ENCODE measurements at places on chromosomes 1 and 21.

DNA sequence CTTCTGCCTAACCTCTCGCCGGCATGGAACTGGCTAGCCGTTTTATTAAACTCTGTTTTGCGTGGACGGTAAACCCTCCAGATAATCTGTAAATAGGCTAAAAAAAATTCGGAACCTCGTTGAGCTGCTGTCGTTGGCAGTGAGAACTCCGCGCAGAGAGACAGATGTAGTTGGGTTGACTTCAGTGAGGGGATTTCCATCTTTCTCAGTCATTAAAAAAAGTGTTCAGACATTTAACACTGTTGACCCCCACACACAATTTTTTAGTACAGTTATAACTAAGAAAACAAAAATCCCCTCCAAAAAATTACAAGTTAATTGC, 464 bp downstream of the PARK7 start:
- DNase-seq = no peak

- DNase-seq = no peak
These were observed 61.5 kb downstream of the GLIS1 start for GRCh38 chr1:53677486-53677885.

- DNase-seq = no peak
These were observed 78.9 kb upstream of the MROH9 start for GRCh38 chr1:170856455-170856854.

DNA sequence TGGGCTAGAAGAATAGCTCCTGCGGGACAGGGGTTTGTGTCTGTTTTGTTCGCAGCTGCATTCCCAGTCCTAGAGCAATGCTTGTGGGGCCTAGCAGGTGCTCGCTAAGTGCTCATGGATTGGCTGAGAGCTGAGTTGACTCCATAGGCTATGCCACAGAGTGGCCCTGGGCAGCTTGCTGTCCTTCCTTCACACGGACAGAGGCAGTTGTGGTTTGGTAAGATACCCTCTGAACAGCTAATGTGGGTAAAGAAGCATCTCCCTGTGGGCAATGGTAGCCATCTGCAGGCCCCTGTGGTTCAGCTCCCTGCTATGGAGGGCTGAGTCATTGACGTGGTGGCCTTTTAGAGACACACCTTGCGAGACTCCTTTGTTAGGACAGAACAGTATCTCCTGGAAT, 23.5 kb upstream of the LBR start:
- DNase-seq = no peak

GRCh38 chr1:37574834-37575480, 18.2 kb downstream of the DNALI1 start:
- DNase-seq = no peak

DNA sequence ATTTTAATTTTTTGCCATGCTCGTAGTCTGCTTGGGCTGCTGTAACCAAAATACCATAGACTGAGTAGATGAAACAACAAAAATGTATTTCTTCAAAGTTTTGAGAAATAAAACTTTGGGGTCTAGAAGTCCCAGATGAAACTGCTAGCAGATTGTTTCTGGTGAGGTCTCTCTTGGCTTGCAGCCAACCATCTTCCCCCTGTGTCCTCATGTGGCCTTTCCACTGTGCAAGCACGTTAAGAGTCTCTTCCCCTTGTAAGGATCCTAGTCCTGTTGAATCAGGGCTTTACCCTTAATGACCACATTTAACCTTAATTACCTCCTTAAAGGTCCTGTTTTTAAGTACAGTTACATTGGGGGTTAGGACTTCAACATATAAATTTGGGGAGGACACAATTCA, 86.6 kb downstream of the PTBP2 start:
- DNase-seq = no peak

DNA sequence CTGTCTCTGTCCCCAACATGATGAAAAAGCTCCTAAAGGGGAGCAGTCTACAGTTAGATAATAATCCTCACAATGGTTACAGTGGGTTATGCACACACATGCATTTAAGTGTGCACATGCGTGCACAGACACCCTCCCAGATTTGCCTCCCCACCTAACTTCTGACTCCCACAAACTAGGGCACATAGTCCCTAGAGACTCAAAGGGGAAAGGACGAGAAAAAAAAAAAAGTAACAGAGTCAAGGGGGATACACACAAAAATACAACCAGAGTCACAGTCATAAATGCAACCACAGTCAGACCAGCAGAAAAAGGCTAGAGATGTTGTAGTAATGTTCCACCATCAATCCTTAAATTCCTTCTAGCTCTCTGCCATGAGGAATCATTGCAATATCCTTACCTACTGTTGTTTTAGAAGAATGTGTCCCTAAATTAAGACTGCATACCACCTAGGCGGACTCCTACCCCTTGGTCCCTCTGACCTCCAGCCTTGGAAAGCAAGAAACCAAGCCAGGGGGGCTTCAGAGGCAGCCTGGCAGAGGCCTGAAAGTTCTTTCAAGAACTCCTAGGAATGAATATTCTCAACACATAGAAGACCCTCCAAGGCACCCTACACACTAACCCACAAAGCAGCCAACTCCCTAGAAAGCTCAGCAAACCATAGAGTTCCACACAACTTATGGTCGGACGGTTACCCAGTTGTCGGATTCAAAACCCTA, 1.3 kb downstream of the CRTC2 start:
- DNase-seq = no peak

DNA sequence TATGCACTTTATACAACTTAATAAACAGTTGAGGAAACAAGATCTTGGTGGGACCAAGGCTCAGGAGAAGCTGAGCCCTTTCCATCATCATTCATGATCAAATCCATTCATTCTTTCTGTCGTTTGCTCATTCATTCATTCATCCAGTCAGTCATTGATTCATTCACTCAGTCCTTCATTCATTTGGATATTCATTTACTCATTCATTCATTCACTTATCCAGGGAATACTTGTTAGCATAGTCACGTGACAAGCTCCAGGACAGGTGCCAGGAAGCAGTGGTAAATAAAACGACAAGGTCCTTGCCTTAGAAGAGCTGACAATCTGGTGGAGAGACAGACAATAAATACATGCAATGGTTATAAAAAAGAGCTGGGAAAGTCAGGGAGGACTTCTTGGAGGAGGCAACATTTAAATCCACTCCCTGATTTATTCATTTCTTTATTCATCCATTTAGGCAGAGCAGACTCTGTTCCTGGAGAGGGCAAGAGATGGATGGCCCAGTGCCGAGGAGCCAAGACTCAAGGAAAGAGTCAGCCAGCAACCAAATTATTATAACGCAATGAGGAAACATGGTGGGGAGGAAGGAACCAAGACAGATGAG, 74.1 kb upstream of the CASZ1 start:
- DNase-seq = no peak

DNA sequence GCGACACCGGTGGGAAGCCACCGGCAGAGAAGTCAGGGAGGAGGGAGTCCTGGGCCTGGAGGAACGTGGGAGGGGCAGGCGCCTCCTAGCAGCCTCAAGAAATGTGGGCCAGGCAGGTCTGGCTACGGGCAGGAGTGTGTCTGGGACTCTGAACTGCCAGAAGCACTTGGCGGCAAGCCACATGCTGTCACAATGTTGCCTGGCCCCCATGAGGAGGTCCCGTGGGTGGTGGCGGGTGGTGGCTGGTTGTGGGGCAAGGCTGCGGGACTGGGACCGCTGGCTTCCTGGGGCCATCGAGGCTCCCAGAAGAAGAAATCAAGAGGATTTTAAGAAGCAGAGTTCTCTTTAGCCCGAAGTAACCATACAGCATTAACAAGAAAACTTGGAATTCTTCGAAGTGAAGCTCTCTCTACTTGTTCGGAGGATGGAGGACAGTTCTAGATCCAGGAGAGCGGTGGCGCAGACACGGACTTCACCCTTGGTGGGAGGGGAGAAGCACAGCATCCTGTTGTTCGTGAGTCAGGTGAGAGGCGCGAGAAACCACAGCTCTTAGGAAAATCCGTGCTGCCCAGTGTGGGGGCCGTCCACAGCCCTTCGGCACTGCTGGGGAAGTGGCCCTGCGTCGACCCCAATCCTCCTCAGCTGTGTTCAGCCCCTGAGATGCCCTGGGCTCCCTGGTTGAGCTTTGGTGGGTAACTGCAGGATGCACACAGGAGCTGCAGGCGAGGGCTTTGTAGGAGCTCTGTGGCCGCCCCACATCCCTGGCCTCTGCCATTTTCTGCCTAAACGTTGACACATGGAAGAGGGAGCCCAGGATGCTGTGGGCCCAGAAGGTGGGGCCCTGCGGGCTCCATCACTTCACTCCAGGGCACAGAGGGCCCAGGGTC, 12.4 kb downstream of the SKI start:
- DNase-seq = peak; percentile 76

GRCh38 chr1:226981386-226981817, 41.3 kb downstream of the COQ8A start:
- DNase-seq = no peak

DNA sequence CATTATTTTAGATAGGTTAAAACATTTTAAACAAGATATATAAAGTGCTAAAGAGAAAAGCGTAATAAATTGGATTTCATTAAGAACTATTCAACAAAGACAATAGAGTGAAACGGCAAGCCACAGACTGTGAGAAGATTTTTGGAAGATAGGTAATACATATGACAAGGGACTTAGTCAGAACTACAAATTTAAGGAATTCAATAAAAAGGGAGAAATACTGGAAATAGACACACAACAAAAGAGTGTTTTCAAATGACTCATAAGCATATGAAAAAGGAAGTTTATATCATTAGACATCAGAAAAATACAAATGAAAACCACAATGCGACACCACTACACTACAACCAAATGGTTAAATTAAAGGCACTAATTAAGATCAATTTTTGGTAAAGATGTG, 90.5 kb downstream of the GDAP2 start:
- no peak for DNase-seq

DNA sequence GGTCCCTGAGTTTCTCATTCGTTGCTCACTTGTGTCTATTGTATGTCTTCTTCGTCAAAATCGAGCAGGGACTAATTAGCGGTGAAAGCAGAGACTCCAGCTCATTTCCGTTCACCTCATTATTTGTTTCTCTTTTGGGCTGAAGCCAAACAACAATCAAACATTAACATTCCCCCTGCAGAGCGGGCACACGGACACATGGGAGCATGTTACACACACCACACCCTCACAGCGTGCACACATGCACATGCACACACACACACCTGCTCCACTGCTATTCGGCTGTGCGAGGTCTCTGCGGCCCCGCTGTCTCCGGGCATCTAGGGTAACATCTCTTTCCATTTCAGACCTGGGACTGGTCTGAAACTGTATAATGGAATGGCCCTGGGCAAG, 58.5 kb upstream of the LRRC8D start:
- DNase-seq = no peak

- no peak for DNase-seq
These were observed 74.2 kb downstream of the PTPN14 start for GRCh38 chr1:214476986-214477870.

DNA sequence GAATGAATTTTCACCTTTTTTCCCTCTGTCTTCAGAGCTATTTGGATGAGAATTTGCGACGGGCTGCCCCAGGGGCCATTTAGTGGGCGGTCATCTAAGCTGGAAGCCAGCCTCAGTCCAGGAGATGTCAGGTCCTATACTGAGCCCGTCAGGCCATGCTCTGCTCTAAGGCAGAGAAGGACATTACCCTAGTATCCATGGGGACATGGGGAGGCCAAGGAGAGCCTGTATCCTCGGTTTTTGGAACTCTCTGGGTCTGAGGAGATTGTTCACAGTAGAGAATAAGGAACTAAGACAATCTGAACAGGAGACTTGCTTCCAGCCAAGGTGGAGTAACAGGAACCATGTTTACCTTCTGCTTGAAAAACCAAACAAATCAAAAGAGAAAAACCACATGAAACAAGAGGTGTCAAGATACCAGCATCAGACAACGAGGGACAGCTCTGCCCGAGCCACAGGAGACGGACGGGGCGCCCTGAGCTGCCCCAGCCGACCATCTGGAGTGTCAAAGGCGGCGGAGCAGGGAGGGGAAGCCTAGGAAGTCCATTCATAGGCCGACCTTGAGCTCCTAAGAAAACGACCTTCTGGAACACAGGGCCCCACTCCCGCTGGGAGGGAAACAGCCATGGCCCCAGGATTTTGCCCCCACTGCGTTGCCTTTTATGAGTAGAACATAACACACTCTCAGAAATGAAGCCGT, 20.0 kb upstream of the ADARB1 start:
- no peak for DNase-seq

GRCh38 chr1:74053407-74053806, 144.6 kb downstream of the LRRIQ3 start:
- no peak for DNase-seq

- DNase-seq = no peak
These were observed 111.3 kb downstream of the HIVEP3 start for GRCh38 chr1:41807390-41807789.

DNA sequence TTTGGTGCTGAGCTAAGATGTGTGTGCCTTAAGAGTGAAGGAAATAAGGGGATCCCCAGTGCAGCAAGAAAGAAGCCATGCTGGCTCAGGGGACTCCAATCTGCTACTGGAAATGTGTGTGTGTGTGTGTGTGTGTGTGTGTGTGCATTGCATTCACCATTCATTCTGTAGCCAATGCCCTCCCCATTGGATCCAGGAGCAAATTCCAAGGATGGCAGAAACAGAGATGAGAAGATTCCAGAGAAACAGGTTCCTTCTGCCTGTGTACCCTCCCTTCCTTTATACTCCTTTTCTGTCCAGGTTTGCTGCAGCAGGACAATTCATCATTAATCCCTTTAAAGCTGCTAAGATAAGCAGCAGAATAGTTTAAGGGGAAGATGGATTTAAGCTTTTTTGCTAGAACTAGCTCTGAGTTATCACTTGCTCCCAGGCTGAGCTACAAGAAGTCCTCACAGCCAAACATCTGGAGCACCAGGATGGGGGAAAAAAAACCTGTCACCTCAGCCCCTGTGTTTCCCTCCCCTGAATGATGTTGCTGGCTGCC, 3.2 kb downstream of the SLC6A17 start:
- no peak for DNase-seq

- DNase-seq = no peak
These were observed 26.6 kb downstream of the PTPN14 start for GRCh38 chr1:214524824-214525223.

- no peak for DNase-seq
These were observed 89.3 kb downstream of the PHTF1 start for GRCh38 chr1:113669988-113670387.

DNA sequence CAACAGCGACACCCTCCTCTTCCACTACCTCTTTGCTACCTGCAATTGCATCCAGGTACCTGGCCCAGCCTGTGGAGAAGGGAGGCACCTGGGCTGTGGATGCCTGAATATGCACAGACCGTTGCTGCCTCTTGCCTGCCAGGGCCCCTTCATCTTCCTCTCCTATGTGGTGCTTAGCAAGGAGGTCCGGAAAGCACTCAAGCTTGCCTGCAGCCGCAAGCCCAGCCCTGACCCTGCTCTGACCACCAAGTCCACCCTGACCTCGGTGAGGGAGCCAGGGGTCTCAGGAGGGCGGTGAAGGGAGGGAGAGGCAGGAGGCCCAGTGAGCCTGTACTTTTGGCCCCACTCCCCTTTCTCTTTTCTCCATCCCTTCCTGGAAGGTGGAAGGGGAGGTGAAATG, 11.5 kb downstream of the PSRC1 start:
- no peak for DNase-seq

GRCh38 chr21:38220270-38220737, 36.5 kb upstream of the KCNJ15 start:
- no peak for DNase-seq
